ENCODE measurements at places on chromosomes 7 and 10.

DNA sequence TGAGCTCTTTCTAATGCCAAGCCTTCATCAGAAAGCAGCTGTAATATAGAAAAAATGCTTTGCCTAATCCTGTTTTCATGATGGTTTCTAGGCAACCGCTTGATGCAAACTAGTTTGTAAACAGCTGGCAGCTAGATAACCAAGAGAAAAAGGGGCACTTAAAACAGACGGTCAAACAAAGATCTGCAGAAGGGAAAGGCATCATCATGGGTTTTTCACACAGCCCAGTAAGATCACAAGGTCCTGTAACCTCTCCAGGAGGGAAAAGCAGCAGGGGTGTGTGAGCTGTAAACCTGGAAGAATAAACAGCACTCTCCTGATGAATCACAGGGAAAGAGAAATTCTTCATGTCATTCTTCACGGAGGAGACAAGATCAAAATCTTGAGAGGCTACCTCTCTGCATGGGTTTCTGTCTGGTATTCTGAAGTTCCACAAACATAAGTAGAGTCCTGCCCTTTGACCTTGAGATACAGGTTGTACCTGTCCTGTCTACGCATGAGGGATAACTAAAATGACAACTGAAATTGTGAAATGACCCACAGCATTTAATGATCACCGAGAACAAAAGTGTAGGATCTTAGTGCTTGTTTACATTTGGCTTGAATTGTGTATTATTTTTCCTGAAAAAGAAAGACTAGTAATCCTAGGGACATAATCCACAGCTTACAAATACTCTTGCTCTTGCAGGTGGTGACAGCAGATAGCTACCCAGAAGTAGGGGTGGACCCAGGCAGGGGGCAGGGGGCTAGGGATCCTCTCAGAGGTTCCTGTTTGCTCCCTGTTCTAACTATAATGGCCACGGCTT lies 48.0 kb downstream of the CREB3L2 start:
- DNase-seq: peak; percentile 88

- DNase-seq: no peak
Observed at GRCh38 chr10:14749070-14749809, 25.5 kb downstream of the FAM107B start.

- DNase-seq: no peak
Observed at GRCh38 chr7:44852590-44852989, 4.7 kb upstream of the H2AZ2 start.

GRCh38 chr7:16747102-16747501 lies 6.5 kb upstream of the TSPAN13 start:
- DNase-seq: no peak

DNA sequence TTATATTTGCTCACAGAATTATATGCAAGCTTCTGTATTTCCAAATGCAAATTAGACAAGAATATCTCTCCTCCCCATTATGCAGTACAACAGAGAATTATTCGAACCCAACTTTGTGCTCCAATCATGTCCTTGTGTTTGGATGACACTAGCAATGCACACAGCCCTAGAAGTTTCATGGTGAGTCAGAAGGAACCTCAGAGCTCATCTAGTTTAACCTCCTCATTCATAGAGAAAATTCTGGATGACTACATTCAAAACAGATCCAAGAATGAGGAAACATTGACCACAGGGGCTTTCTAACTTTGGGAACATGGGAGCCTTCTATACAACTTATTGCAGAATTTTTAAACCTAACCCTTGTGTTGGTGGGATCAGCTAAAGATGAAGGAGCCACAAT lies 12.8 kb upstream of the ARID5B start:
- DNase-seq: peak; percentile 80

GRCh38 chr7:5523052-5523711 lies 99.5 kb upstream of the TNRC18 start:
- DNase-seq: peak; percentile 65

Measured in kidney tubule cell (primary cell).